Regular cardiac myocyte (primary cell): ENCODE measurements at places on chromosomes 3 and 15. TPM values are rescaled to one million over a fixed set of nuclear protein-coding genes. Genes with fewer than 3 reads are reported as not detected.

EPHB3 gene
- 0.38 and 3.1 TPM in 2 replicates for total RNA-seq

TFDP2 gene
- total RNA-seq, result 33.2 and 37.8 TPM in 2 replicates

CPB1 gene
- not detected in 2 replicates for total RNA-seq

ITGB5 gene
- 274 and 602 TPM in 2 replicates for total RNA-seq

OSBPL10 gene
- 6.7 and 19.2 TPM in 2 replicates for total RNA-seq

SIDT1 gene
- 0.28 and 0.77 TPM in 2 replicates for total RNA-seq

SEMA3F gene
- total RNA-seq, result 1.7 and 1.9 TPM in 2 replicates

TTLL13 gene
- not detected in 2 replicates for total RNA-seq

ARL8B gene
- total RNA-seq, result 30.1 and 60.3 TPM in 2 replicates

PLSCR2 gene
- total RNA-seq, result not detected in 2 replicates

TERC gene
- total RNA-seq, result 199 and 580 TPM in 2 replicates

VIPR1 gene
- total RNA-seq, result 7.7 and 22.8 TPM in 2 replicates

C3orf70 gene
- 1.1 and 1.9 TPM in 2 replicates for total RNA-seq

IGDCC3 gene
- not detected in 2 replicates for total RNA-seq

SCAMP2 gene
- 20.9 and 39.1 TPM in 2 replicates for total RNA-seq

ASB14 gene
- not detected in 2 replicates for total RNA-seq

ZNF502 gene
- total RNA-seq, result 4.0 and 5.9 TPM in 2 replicates

RNF111 gene
- total RNA-seq, result 10.5 and 16.1 TPM in 2 replicates

GOLGA6L25 gene
- total RNA-seq, result not detected in 2 replicates
